ENCODE measurements at places on chromosomes 6 and 20. TPM values are rescaled to one million over a fixed set of nuclear protein-coding genes. Genes with fewer than 3 reads are reported as not detected.

DNA sequence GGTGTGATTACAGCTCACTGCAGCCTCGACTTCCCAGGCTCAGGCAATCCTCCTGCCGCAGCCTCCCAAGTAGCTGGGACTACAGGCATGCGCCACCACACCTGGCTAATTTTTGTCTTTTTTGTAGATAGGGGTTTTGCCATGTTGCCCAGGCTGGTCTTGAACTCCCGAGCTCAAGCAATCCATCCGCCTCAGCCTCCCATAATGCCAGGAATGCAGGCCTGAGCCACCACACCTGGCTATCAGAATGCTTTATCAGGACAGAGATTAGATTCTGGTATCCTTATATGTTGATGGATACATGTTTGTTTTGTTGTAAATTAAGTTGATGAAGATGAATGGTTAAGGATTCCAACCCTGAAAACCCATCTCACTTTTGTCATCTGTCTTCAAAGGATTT, 24.2 kb downstream of the LHFPL5 start:
- no peak overlapping the region for H3K27ac ChIP-seq
- H3K4me1 ChIP-seq, result no peaks in the 10 kb centered on the region
- H3K4me3 ChIP-seq, result no peak overlapping the region
- no peaks in the 10 kb centered on the region for H3K36me3 ChIP-seq
- no peak for DNase-seq

- no peak for DNase-seq
- H3K27me3 ChIP-seq, result no peaks in the 10 kb centered on the region
- H3K27ac ChIP-seq, result no peak overlapping the region
- no peak overlapping the region for H3K4me3 ChIP-seq
Observed at GRCh38 chr6:156870924-156871539, 93.9 kb downstream of the ARID1B start.

- no peak overlapping the region for H3K4me3 ChIP-seq
- H3K27me3 ChIP-seq, result no peaks in the 10 kb centered on the region
- no peak overlapping the region for H3K27ac ChIP-seq
- peaks cover under 1% of the 10 kb centered on the region for H3K4me1 ChIP-seq
- no peaks in the 10 kb centered on the region for H3K36me3 ChIP-seq
Observed at GRCh38 chr20:48614593-48615274, 213.1 kb downstream of the PREX1 start.

TBX18 gene
- 8.2 TPM for total RNA-seq

CRYBG1 gene
- 1.9 TPM for total RNA-seq

DACT2 gene
- total RNA-seq, result 2.0 TPM

APOBEC2 gene
- 245 TPM for total RNA-seq

MOG gene
- total RNA-seq, result 0.16 TPM
